GM12892 (cell line): ENCODE measurements at places on chromosomes 3 and 15.

DNA sequence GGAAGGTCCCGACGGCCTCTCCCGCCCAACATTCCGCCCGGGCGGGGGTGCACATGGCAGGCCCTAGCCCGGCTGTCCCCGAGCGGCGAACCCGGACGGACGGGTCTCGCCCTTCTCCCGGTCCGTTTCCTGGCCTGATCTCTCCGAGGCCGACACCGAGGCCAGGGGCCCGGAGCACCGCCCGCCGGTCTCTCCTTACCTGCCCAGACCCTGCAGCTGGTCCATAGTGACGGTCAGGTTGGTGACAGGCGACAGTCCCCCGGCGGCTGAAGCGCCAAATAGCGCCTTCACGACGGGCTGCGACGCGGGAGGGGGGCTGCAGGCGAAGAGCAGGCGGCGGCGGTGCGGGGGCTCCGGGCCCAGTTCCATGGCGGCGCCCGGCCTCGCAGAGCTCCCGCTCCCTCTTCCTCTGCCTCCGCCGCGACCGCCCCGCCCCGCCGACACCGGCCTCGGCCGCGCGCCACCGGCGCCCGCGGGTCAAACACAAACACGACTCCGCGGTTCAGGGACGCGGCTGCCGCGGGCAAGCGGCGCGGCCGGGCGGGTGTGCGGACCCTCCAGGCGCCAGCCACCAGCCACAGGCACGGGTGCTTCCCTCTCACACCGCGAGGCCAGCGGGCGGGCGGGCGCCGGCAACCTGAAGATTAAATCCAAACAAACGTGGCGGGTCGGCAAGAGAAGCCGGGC lies 495 bp downstream of the CDC25A start:
- no peak for DNase-seq

DNA sequence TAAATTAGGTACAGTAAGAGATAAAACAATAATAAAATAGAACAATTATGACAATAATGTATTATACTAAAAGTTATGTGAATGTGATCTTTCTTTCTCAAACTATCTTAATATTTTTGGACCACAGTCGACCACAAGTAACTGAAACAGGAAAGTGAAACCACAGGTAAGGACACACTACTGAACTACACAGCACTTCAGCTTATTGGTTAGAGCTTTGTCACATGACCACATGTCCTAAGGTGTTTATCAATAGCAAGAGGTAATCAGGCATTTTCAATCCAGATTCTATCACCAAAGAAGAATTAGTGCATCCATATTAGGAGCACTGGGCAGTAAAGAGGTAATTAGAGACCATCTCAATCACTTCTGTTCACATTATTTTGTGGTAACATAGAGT lies 392.8 kb downstream of the RSL24D1 start:
- no peak for DNase-seq

GRCh38 chr3:38536671-38537070 lies 40.5 kb downstream of the EXOG start:
- no peak for DNase-seq

- no peak for DNase-seq
These were observed 49.9 kb downstream of the LINGO1 start for GRCh38 chr15:77582763-77583162.

DNA sequence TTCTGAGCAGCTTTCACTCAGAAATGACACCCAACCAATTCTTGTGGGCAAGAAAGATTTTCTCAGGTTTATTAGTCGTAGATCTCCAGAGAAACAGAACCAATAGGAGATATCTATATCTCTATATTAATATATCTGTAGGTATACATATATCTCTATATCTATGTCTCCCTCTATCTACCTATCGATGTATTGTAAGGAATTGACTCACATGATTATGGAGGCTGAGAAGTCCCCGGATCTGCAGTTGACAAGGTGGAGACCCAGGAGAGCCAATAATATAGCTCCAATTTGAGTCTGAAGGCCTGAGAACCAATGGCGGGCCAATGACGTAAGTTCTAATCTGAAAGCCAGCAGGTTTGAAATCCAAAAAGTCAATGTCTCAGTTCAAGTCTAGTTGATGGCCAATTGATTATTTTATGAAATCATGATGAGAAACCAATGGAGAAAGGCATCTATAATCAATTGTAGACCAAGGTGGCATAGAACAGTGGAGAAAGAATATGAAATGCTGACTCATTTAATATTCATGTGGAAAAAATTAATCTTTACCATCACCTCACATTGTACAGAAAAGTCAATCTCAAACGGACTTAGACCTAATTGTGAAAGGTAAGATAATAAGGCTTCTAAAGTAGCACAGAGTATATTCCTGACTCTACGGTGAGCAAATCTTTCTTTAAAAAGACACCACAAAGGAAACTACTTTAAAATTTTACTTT lies 65.6 kb upstream of the CHRNA7 start:
- no peak for DNase-seq

DNA sequence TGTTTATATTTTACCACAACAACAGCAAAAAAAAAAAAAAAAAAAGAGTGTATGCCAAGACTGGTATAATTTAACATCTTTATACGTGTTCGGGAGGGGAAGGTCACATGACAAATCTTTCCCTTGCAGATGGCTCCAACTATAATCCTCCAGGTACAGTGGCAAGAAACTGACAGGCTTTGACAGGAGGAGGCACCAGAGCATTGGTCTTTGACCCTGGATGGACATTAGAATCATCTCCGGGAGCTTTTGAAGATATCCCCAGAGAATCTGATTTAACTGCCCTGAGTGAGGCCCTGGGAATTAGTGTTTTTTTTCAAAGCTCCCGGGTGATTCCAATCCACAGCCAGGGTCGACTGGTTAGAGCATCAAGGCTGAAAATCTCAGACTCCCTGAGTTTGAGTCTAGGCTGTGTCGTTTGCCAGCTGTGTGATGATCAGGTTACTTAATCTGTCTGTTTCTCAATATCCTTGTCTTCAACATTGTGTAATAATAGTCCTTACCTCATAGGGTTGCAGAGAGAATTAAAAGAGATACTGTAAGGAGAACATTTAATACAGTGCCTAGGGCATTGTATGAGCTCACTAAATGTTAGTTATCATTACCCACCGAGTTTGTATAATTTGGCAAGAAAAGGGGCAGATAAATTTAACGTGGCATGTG lies 8.9 kb upstream of the SEMA5B start:
- no peak for DNase-seq

GRCh38 chr3:66395635-66396034 lies 105.2 kb downstream of the LRIG1 start:
- DNase-seq, result no peak
